HEK293T (cell line): ENCODE measurements at places on chromosomes 13 and 19.
A peak's percentile ranks its signal among the peaks of the same experiment; 100 is the strongest.

GRCh38 chr19:3408996-3409345, 42.6 kb downstream of the NFIC start:
- no peak for DNase-seq

- no peak for DNase-seq
Measured at GRCh38 chr13:98957731-98958442, 20.0 kb downstream of the DOCK9 start.

DNA sequence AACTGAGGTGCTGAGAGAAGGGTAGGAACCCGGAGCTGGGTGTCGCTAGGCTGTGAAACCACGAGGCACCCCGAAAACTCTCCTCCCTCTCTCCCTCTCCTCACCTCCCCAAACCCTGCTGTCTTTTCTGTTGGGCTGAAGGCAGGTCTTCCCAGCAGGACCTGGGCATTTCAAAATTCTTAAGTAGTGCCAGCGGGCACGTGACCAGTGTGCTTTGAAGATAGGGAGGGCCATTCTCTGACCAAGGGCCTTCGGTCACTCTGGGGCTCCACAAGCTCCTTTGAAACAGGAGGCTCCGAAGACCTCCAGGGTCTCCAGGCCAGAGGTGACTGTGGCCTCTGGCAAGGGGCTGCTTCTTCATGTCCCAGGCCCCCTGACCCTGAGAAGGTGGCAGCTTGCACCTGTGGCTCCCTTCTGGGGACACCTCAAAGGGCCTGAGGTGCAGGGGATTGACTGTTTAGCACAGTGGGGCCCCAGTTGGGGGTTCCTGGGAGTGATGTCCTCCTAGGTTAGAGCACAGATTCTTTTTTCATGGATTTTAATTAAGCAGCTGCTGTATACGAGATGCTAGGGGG, 48.3 kb downstream of the DNM2 start:
- no peak for DNase-seq

GRCh38 chr13:41457589-41458186, 338 bp downstream of the RGCC start:
- peak; percentile 21 for DNase-seq

DNA sequence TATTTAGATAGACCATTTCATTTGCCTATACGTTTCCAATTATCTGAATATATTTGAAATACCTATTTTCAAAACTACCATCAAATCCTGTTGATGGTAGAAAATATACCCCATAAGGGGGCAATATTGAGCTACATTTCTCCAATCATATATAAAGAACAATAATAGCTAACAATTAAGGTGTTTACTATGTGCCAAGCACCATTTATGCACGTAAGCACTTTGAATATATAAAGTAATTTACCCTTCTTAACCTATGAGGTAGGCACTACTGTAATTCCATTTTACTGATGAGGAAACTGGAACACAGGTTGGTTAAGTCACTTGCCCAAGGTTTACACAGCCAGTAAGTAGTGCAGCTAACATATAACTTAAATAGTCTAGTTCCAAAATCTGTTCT, 79.2 kb downstream of the UBL3 start:
- DNase-seq, result no peak

GRCh38 chr19:55447421-55448174, 4.5 kb upstream of the SHISA7 start:
- DNase-seq, result no peak

DNA sequence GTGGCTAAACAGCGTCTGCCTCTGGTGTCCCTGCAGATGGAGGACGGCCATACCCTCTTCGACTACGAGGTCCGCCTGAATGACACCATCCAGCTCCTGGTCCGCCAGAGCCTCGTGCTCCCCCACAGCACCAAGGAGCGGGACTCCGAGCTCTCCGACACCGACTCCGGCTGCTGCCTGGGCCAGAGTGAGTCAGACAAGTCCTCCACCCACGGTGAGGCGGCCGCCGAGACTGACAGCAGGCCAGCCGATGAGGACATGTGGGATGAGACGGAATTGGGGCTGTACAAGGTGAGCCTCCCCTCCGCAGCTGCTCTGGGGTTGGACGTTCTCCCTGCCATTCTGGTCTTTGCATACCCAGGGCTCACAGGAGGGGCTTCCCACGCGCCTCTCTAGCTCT, 19.9 kb downstream of the UHRF1 start:
- DNase-seq, result no peak
